ENCODE measurements at places on chromosomes 2 and 18.

GRCh38 chr2:189178726-189179569 lies 613 bp downstream of the COL5A2 start:
- no peak for DNase-seq

GRCh38 chr2:30437809-30438548 lies 9.1 kb upstream of the LCLAT1 start:
- DNase-seq, result no peak

DNA sequence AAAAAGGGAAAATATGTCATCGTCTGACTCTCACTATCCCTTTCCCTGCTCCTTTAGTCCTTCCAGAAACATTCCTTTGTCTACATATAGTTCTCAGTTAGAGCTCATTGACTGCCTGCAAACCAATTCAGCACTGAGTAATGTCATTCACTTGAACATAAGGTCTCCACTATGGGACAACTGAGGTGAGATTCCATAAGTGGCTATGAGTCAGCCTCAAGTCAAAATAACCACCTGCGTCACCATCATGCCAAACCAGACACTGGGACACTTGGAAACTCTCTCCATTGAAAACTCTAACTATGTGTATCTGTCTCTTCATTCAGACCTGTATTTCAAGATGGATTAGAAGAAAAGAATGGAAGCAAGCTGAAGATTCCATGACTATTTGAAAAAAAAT lies 878.0 kb upstream of the PIK3C3 start:
- DNase-seq, result no peak

DNA sequence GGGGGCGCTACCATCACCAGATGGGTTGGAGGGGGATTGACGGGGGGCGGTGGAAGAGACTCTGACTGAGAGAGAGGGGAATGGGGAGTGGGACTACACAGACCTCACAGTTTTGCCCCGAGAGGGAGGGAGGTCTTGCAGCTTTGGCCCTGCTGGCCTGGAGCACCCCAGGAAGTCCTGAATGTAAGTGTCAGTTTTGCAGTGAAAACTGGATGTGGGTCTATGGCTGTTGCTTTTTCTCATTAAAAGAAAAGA lies 2.4 kb downstream of the TCF7L1 start:
- no peak for DNase-seq

GRCh38 chr2:214807653-214808052 lies 1.8 kb downstream of the BARD1 start:
- no peak for DNase-seq

- no peak for DNase-seq
Observed at GRCh38 chr2:219679041-219679440, 51.6 kb downstream of the SLC4A3 start.

GRCh38 chr18:35049111-35050027 lies 8.2 kb downstream of the MAPRE2 start:
- DNase-seq, result no peak

Measured in SK-N-MC (cell line).